Lower lobe of right lung (tissue), 2 donors: ENCODE measurements at places on chromosomes 4 and X. TPM values are rescaled to one million over a fixed set of nuclear protein-coding genes. Genes with fewer than 3 reads are reported as not detected.

GRCh38 chr4:114674080-114674479 is 75.5 kb downstream of the UGT8 start:
- no peak for DNase-seq
- H3K4me3 ChIP-seq: no peak overlapping the region
- no peaks in the 10 kb centered on the region for H3K27me3 ChIP-seq
- no peak overlapping the region for H3K27ac ChIP-seq

DNA sequence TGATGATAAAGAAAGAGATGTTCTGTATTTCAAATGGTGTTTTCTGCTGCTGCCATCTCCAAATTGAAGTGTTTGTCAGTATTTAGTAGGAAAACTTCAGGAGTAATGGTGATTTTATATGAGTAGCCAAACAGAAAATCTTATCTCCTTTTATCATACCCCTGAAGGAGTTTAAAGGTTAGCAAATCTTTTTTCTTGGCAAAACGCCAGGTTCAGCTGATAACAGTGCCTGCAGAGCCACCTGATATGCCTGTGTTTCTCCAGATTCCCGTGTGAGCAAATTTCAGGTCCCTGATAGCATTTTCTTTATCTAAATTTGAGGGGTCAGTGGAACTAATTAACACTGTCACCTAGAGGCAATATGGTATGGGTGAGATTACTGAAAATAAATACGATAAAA is 65.8 kb upstream of the ETNPPL start:
- no peaks in the 10 kb centered on the region for H3K4me1 ChIP-seq
- H3K27me3 ChIP-seq: no peaks in the 10 kb centered on the region
- H3K36me3 ChIP-seq: no peaks in the 10 kb centered on the region
- no peak overlapping the region for H3K27ac ChIP-seq
- no peak for DNase-seq

- H3K27me3 ChIP-seq: no peaks in the 10 kb centered on the region
- peaks cover 8% of the 10 kb centered on the region for H3K4me1 ChIP-seq
- no peak for DNase-seq
- no peak overlapping the region for H3K27ac ChIP-seq
- H3K36me3 ChIP-seq: no peaks in the 10 kb centered on the region
These were observed 109.6 kb upstream of the KIT start for GRCh38 chr4:54548098-54548620.

GRCh38 chrX:94400488-94400887 is 726.5 kb downstream of the FAM133A start:
- H3K4me1 ChIP-seq: no peaks in the 10 kb centered on the region
- no peak for DNase-seq
- H3K36me3 ChIP-seq: no peaks in the 10 kb centered on the region
- H3K4me3 ChIP-seq: no peak overlapping the region

GRCh38 chr4:74999714-75000309 is 66.9 kb downstream of the PARM1 start:
- no peaks in the 10 kb centered on the region for H3K36me3 ChIP-seq
- no peaks in the 10 kb centered on the region for H3K4me1 ChIP-seq
- H3K27ac ChIP-seq: no peak overlapping the region
- no peak for DNase-seq
- no peaks in the 10 kb centered on the region for H3K27me3 ChIP-seq

The JADE3 gene
- 8.5 TPM for total RNA-seq

The GPC3 gene
- 50.2 TPM for total RNA-seq
